ENCODE measurements at places on chromosomes 2 and 18.

DNA sequence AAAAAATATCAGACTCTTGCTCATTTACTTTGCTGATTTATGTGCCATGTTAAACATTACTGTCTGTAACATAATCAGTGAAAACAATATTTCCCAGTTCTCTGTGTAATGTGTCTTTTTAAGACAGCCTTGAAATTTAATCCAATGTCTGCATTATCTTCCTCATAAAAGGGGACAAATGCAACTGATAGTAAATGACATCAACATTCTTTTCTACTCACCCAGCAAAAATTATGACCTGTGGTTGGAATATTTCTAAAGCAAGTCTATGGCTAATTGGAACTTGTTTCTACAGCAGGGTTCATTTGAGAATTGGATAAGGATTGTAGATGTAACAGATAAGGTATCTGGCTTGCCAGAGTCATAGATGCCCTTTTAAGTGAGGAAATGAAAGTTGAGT is 34.8 kb downstream of the C1D start:
- no peak for DNase-seq

- DNase-seq: no peak
Measured at GRCh38 chr18:61574665-61575064, 241.4 kb downstream of the CDH20 start.

- no peak for DNase-seq
Measured at GRCh38 chr18:58520969-58521368, 107.9 kb downstream of the ALPK2 start.

DNA sequence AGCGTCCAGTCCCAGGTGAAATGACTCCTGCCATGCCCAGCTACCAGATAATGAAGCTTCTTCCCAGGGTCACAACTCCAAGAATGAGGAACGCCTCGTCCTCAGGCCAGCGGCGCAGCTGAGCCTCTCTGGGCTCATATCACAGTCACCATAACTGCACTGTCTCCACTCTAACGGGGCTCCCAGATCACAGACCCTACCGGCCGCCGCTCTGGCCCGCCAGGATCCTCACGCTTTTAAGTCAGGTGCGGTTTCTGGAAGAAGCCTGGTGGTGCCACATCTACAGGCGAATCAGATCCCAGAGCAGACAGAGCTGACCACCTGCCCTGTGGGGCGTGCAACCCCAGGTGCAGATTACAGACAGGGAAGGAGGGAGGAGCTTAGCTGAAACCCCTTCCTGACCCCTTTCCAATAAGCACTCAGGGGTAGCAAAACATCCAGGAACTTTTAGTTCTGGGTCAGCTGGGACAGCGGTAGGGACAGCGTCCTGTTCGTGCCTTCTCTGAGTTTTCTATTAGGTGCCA is 3.7 kb upstream of the ACKR3 start:
- DNase-seq: no peak

DNA sequence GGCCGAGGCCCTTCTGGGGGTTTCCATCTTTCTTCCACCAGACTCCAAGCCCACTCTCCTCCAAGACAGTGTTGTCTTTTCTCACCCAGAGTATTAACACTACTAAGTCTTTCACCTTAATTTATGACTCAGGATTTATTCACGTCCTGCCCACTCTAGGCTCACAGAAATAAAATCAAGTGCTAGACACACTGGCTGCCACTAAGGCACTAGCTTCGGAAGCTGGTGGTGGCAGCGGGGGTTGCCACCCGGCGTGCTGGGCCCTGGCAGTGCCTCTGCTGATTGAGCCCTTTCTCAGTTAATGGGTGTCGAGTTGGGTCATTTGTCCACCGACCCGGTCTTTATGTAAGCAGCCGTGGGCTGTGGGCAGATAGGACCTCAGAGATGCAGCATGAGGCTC is 93.6 kb upstream of the FZD5 start:
- no peak for DNase-seq

GRCh38 chr2:129565551-129566109 is 413.8 kb upstream of the RAB6C start:
- peak; percentile 7 for DNase-seq

DNA sequence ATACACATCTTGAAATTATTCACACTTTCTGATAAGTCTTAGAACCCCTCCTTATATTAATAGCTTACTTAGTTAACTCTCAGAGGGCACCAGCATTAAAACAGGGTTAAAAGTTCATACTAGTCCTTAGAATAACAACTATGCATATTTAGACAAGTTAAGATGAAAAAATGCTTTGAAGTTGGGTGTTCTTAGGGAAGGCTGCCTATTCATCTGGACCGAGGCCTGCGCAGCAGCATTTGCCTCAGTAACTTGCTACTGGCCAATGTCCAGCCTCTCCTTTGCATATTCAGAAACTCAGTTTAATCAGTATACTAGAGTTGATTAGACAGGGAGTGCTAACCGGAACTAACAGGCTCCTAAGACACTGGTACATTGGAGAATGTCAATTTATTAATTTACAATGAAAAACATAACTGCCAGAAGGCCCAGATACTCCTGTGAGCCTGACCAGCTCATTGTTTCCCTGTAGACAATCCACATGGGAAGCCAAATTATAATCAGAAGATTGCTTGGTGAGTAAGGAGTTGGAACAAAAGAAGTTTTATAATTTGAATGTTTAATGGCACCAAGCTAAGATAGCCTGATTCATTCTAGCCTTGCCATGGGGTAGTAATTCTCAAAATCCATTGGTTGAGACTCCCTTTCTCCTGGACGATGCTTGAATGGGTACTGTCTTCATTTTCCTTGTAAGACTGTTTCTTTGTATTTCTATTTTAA is 48.9 kb downstream of the DYNC1I2 start:
- no peak for DNase-seq
